ENCODE measurements at places on chromosomes 16 and 17.

GRCh38 chr17:66372182-66372581, 69.8 kb downstream of the PRKCA start:
- no peak for DNase-seq

DNA sequence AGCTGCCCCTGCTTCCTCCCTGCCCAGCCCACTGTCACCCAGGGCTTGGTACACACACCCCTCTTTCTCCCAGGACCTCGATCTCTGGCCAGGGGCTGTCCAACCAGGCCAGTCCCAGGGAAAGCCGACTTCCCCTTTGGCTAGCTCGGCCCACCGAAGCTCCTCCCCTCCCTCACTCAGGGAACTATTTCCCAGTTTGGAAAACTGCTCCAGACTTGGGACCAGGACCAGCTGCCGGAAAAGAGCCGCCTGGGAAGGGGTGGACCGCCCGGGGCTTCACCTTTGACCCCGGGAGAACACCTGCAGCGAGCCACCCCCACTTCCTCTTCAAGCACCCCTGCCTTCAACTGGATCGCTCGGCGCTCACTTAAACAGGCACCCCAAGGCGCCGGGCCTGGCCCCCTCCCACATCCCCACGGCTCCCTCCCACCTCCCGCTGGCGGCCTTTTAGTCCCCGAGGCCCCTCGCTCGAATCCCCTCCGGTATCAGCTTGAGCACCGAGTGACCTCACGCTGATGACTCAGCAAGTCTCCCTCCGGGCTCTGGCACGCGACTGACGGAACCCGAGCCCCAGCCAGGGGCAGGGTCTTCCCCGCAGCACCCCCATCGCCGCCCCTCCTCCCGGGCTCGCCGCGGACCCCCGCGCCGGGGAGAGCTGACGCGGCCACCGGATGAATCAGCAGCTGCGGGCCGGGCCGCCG, 934 bp downstream of the MAFG start:
- DNase-seq, result peak; percentile 62

- DNase-seq, result no peak
These were observed 13.5 kb downstream of the ACTG1 start for GRCh38 chr17:81498953-81499600.

GRCh38 chr16:9003322-9003721, 39.6 kb upstream of the USP7 start:
- DNase-seq, result no peak

GRCh38 chr17:80070375-80071115, 30.8 kb upstream of the GAA start:
- DNase-seq, result no peak

DNA sequence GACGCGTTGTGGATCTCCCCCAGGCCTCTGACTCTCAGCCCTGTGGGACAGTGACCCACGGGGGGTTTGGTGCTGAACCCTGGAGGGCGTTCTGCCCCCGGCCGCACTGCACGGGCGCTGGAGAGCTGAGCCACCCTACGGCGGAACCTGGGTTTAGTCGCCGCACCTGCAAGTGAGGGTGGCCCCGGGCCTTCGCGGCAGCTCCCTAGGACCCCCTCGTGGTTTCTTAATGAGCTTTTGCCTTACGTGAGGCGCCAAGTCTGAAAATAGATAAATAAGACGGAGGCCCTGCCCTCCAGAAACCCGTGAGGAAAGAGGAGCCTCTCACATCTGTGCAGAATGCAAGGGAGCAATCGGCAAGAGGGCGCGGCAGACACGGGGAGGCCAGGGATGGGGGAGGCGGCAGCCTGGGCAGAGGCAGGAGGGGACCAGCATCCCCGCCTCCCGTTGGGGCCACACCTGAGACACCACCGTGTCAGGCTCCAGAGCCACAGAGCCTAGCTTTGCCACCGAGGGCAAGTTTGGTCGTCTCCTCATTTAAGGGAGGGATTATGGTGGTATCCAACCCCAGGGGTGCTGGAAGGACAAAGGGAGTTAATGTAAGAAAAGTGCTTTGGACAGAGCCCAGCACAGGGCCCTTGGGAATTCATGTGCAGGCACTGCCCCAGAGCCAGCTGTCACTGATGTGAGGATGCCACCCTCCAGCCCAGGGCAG, 153.2 kb upstream of the CHMP6 start:
- DNase-seq, result no peak

- DNase-seq, result no peak
These were observed 103.1 kb downstream of the RPTOR start for GRCh38 chr17:80647746-80648145.

DNA sequence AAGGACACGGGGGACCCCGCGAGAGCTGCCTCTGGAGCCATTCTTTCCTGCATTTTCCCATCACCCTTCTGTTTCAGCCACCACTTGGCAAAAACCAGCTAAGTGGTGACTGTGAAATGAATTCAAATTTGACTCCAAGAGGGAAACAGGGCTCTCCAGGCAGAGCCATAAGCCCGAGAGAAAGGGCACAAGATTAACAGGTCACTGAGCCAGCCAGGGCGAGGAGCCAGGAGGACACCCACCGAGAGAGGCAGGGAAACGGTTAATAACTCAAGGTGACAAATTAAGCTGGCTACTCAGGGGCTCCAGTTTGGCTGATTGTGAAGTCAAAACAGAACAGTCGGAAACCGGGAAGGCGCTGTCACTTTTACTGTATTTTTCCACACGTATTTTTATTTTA, 67.8 kb upstream of the SOX9 start:
- DNase-seq, result no peak

DNA sequence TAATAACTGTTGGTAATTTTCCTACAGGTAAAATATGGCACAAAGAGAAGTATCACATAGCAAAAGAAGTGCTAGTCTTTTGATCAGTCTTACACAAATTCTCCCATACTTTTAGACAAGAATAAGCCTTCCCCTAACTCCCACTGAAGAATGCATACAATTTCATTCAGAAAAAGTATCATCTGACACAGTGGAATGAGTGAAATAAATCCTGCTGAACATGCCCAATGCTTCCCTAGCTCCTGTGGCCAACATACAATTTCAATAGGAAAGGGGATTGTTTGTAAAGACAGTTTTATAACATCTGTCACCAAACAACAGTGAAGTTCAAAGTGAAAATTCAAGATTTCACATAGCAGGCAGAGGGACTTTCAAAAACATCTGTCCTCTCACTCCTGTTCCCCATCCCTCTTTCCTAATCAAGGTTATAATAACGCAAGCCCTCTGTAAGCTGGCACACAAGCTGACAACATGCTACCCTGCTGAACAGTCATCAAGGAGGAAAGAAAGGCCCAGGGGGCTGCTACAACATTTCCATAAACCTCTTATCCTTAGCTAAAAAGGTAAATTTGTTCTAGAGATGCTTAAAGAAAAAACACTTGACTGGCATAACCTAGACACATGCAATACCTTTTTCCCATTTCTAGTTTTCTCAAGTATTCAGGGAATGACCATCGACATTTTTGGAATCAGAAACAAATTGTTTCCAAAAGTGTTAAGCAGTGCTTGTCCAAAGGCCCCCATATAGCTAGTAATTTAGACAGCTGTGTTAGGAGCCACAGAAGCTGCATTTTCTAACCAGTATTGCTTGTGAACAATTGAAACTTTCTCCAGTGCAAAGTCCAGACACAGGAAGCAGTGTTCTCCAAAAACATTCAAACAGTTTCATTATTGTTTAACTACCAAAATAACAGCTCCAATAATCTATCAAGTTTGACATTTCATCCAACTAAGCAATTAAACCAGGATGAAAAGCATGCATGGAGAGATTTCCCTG, 11.5 kb upstream of the RFFL start:
- DNase-seq, result no peak

- DNase-seq, result no peak
These were observed 24.3 kb downstream of the ACSF3 start for GRCh38 chr16:89117975-89118289.

DNA sequence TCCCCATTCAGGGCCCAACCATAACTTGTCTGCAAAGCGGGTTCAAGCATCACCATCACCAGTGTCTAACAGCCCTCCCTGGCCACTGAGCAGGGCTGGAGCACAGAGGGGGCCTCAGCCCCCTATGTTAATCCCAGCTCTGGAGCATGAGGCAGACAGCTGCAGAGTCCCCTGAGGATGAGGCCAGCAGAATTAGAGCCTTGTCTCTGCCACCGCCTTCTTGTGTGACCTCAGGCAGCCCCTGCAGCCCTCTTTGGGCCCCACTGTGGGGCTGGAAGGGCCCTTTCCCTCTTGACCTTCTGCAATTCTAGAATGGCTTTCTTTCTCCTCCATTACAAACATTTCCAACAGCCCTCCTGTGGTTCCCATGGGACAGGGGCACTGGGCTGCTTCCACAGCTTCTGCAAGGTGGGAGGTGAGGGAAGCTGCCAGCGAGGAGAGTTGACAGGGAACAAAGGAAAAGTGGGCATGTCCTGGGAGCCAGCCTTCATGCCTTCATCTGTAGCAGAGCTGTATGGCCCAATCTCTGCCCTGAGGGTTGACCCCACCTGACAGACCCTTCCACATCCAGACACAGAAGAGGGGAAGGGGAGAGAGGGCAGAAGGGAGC, 65.7 kb downstream of the TMEM132E start:
- DNase-seq, result no peak

GRCh38 chr17:82217530-82218204, 5.0 kb upstream of the CCDC57 start:
- DNase-seq, result no peak

GRCh38 chr16:12320298-12320706, 343.8 kb downstream of the SNX29 start:
- DNase-seq, result no peak

GRCh38 chr17:4504188-4504587, 5.5 kb downstream of the SPNS2 start:
- no peak for DNase-seq

DNA sequence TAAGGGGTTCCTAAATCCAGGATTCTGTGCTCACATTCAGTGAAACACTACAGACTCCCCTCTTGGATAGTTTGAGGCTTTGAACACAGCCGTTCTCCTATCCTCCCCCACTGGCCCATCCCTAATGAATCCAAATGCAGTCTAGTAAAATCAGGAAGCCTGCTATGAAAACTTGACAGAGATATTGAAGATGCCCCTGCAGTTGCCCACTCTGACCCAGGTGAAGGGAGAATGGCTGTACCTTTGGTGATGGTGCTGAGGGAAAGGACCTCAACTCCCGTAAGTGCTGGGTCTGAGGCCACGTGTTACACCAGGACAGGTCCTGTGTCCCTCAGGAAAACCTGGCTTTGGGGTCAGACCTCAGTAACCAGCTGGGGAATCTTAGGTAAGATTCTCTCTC, 54.4 kb downstream of the SF3B3 start:
- DNase-seq, result no peak

GRCh38 chr17:30354701-30355100, 20.8 kb upstream of the TMIGD1 start:
- DNase-seq, result no peak

DNA sequence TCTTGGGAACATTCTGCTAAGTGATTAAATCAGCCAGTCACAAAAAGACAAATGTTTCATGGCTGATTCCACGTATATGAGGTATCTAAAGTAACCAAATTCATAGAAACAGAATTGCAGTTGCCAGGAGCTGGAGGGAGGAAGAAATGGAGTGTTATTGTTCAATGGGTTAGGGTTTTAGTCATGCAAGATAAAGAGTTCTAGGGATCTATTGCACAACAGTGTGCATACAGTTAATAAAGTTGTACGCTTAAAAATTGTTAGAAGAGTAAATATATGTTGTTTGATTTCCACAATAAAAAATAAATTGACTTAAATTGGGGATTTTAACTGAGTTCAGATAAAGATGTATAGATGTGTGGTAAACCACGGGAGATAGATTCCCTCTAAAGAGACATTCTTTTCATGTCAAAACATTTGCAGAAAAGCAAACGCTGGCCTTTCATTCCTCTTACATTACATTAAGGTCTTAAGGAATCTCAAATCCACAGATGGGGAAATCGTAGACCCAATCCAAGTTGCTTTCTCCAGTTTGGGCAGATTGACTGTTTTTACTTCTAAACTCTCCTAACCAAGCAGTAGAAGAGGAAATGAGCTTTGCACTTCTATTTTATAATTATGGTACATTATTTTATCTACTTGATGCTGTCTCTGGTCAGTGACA, 4.6 kb downstream of the PRDM7 start:
- DNase-seq, result no peak

DNA sequence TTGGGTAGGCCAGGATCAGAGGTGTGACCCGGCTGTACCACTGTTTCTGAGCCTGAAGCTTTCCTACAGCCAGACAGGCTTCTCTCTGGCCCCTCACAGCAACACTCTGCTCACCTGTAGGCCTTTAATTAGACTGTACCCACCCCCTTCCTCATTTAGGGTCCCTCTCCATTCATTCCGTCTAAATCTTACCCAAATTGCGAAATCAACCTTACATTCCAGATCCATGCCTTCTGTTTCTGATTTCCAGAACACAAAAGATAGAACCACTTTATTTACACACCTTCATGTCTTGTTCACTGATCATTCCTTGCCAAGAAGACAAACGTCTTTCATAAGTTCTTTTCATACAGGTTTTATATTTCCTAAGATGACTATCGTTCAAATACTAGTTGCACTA, 160.8 kb downstream of the ZNF18 start:
- no peak for DNase-seq

GRCh38 chr16:66414891-66415290, 12.2 kb upstream of the BEAN1 start:
- no peak for DNase-seq

DNA sequence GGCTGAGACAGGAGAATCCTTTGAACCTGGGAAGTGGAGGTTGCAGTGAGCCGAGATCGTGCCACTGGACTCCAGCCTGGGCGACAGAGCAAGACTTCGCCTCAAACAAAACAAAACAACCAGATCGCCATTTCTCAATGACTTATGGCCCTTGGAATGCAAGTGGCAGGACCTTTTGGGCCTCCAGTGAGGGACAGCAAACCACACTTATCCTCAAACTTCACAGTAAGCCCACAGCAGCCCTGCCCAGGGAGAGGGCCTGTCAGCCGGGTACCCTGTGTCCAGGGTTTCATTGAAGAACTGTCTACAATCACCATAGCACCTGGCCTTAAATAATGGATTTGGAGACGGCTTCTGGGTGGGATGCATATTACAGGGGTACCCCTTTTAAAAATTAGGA, 11.7 kb downstream of the TRAF4 start:
- no peak for DNase-seq

DNA sequence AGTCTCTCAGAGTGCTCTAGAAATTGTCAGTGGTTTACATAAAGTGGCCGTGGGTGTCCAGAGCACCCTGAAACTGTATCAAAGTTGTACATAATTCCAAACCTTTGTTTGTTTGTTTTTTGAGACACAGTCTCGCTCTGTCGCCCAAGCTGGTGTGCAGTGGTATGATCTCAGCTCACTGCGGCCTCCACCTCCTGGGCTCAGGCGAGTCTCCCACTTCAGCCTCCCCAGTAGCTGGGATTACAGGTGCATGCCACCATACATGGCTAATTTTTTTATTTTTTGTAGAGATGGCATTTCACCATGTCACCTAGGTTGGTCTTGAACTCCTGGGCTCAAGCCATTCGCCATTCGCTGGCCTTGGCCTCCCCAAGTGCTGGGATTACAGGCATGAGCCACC, 24.3 kb upstream of the ADGRG1 start:
- DNase-seq, result no peak

- DNase-seq, result no peak
These were observed 10.9 kb downstream of the SLC43A2 start for GRCh38 chr17:1617620-1618174.

All from naive B cell (primary cell).